ENCODE measurements at places on chromosomes 3 and 15.
A peak's percentile ranks its signal among the peaks of the same experiment; 100 is the strongest.

GRCh38 chr3:133276594-133276993 is 123.3 kb upstream of the BFSP2 start:
- DNase-seq, result no peak

DNA sequence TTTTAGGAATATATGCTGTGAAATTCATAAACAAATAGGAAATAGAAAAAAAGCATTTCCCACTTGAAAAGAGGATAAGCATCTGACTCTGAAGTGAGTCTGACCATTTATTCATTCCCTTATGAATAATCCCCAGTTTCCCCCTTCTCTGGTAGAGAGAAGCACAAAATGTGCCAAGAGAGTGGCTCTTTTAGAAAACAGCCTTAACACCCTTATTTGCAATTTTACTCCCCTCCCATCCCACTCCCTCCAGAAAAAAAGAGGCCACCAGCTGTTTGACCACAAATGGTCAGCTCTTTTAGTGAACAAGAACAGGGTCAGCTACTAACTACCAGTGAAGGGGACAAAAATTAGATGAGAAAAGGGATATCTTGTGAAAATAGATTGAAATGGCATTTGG is 184.5 kb upstream of the ADAMTS9 start:
- no peak for DNase-seq

- no peak for DNase-seq
These were observed 24.7 kb downstream of the C3orf20 start for GRCh38 chr3:14699643-14700042.

GRCh38 chr15:88220443-88221335 is 35.9 kb downstream of the NTRK3 start:
- no peak for DNase-seq

DNA sequence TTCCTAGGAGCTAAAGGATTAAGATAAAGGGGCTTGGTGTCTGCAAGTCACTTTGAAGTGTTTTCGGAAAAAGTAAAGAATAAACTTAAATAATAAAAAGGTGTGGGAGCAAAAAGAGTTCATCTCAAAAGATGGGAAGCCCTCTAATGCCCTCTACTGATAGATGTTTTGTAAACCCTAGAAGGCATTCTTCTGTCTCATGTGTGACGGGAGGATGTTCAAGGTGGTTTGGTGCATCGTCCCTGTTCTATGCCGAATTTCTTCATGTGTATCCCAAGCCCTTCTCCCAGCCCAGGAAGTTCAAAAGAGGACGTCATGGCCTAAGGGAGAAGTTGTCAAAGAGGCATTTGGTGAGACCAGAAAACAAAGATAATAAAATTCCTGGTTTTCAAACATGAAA is 37.2 kb downstream of the CCK start:
- DNase-seq, result no peak

- no peak for DNase-seq
These were observed 20.1 kb downstream of the EID1 start for GRCh38 chr15:48898032-48898431.

GRCh38 chr15:62068071-62068809 is 1.5 kb downstream of the C2CD4A start:
- DNase-seq, result peak; percentile 22

DNA sequence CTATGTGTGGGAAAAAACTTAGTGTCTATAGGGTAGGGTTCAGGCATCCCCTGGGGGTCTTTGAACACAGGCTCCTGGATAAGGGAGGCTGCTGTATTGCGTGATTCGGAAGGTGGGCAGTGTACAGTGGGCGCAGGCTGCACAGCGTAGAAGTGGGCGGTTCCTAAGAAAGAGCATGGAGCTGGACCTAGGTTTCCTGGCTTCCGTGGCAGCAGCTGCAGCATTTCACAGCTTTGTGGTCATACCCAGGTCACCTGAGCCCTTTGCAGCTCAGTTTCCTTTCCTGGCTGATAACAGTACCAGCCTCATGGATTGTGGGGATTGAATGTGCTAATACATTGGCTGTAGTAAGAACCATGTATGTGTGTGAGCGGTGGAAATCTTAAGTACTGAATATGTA is 22.2 kb downstream of the CFAP100 start:
- DNase-seq, result no peak

DNA sequence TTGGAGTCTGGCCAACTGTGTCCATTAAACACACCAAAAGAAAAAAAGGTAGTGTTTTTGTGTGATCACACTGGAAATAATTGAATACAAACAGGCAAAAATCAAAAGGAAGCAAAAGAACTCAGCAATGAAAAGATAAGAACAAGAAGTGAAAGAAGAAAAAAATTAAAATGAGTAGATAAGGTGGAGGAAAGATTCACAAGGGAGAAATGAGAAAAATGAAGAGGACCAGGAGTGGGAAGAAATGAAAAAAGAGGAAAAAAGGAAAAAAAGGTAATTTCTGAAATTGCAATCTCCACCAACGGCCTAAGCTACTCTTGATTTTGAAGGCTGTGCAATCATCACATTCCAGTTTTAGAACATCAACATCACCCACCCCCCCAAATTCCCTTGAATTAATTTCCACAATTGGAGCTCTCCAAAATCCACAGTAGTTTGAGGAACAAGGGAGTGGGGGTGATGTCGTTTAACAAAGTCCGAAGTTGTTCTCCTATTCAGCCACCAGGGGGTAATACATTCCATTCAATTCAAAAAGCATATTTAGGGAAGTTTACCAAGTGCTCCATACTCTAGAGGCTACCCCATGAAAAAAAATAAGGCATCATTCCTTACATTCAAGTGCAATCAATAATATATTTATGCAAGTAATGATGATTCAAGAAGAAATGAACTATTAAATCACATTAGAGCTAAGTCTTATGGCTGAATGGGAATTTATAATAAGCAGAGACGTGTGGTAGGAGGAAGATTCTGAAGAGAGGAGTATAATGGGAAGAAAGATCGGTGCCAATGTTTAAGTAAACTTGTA is 37.4 kb downstream of the ZNF860 start:
- peak; percentile 30 for DNase-seq

- no peak for DNase-seq
These were observed 767.0 kb downstream of the TUSC7 start for GRCh38 chr3:117476572-117476971.

DNA sequence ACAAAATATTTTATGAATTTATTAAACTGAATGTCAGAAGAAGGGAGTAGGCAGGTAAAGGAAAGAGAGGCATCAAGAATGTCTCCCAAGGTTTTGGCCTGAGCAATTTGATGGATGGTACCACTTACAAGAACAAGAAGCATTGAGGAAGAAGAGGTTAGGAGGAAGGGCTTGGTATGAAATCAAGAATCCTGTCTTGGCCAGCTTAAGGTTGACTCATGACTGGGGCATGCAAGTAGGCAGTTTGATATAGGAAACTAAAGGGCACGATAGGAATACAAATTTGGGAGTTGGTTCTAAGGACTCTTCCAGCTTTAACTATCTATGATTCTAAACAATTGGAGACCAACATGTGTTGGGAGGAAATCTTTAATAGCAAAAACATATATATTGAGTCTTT is 79.1 kb downstream of the NTRK3 start:
- no peak for DNase-seq

- DNase-seq, result no peak
These were observed 51.4 kb upstream of the IQSEC1 start for GRCh38 chr3:13124631-13125030.

DNA sequence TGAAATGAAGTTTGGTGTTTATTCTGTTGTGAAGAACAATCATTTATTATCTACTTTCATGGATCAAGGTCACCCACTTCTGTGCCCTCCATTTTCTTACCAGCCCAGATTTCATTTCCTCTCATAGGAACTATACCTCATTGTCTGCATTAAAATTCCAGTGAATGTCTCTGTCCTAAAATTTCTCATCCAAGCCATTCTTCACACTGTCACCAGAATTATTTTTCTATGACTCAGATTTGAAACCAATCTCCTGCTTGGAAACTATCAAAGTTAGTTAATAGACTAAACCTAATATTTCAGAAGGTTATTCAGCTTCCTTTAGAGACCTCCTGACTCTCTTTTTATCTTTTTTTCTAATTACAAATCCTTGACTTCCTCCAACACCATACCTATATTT is 364.1 kb upstream of the CBLB start:
- DNase-seq, result no peak

DNA sequence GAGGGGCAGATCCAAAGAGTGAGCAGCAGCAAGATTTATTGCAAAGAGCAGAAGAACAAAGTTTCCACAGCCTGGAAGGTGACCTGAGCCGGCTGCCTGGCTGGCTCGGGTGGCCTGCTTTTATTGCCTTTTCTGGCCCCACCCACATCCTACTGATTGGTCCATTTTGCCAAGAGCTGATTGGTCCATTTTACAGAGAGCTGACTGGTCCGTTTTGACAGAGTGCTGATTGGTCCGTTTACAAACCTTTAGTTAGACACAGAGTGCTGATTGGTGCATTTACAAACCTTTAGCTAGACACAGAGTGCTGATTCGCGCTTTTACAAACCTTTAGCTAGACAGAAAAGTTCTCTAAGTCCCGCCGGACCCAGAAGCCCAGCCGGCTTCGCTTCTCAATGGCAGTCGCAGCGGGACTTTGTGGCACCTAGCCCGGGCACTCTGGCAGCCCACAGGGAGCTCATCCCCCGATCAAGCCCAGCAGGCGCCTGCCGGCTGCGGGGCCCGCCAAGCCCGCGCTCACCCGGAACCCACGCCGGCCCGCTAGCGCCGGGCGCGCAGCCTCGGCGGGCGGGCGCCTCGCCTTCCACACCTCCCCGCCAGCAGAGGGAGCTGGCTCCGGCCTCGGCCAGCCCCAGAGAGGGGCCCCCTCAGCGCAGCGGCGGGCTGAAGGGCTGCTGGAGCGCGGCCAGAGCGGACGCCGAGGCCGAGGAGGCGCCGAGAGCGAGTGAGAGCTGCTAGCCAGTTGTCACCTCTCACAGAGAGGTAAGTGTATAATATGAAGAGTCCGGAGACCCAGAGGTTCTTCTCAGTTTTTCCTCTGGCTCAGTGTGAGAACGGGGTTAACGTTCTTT is 339.2 kb downstream of the CHL1 start:
- no peak for DNase-seq

DNA sequence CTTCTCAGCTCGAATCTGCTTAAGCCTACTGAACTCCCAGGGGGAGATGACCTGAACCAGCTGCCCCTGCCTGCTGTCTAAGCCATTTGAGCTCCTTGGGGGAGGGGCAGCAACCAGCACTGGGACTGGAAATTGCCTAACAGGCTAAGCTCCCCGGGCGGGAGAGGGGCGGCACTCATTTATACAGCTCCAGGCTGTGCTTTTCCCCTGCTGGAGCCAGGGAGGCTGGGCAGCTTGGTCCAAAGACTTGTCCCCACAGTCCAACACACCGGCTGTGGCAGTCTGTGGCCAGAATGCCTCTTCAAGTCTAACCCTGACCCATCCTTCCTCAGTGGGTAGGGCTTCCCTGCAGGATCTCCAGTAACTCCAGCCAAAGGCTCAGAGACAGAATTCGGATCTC is 1241.5 kb downstream of the ROBO2 start:
- DNase-seq, result no peak

DNA sequence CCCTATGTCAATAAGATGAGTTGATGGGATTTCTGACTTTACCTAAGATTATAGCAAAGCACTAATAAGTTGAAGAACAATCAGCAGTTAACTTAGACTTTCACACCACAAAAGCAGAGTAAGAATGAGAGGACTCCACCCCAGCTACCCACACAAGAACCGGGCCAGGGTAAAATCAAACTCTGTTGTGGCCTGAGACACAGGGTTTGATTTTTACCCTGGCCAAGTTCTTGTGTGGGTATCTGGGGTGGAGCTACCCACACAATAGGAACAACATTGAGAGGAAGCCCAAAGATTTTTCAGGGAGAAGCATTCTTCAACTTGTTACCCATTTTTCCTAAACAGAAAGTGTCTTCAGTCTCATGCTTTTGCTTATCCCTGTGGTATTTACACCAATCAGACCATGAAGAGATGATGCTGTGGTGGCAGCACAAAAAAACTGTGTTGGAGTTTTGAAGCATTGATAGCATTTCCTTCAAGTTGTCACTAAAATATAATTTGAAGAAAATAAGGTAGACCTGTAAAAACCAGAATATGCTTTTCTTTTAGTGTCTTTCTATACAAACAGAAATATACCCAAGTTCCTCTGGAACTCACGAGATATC is 25.6 kb downstream of the CPOX start:
- no peak for DNase-seq

DNA sequence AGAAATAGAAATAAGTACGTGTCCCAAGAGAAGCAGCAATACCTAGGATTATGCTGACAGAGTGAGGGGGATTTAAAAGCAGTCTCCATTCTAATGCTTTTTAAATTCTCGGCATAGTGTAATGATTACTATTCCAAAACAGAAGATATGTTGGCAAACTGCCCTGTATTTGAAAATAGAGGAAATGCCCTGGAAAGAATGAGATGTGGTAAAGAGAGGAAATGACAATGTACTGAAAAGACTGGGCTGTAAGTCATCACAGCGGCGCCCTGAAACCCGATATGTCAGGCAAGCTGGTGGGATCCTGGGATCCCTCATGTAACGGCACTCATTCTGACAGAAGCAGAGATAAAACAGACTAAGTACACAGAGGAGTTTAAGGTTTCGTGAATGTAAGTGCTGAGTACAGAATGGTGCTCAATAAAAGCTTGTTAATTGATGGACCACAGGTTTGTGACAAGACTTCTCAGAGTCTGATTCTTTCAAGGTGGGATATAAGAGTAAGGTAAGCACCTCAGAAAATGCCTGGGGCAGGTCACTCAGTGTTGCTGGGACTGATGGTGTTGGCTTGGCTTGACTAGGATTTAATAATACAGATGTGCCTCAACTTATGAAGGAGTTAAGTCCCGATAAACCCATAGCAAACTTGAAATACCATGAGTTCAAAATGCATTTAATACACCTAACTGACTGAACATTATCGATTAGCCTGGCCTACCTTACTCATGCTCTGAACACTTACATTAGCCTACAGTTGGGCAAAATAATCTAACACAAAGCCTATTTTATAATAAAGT is 91.4 kb downstream of the NFKBIZ start:
- DNase-seq, result no peak

- DNase-seq, result no peak
These were observed 19.6 kb downstream of the NSUN3 start for GRCh38 chr3:94082391-94082937.

DNA sequence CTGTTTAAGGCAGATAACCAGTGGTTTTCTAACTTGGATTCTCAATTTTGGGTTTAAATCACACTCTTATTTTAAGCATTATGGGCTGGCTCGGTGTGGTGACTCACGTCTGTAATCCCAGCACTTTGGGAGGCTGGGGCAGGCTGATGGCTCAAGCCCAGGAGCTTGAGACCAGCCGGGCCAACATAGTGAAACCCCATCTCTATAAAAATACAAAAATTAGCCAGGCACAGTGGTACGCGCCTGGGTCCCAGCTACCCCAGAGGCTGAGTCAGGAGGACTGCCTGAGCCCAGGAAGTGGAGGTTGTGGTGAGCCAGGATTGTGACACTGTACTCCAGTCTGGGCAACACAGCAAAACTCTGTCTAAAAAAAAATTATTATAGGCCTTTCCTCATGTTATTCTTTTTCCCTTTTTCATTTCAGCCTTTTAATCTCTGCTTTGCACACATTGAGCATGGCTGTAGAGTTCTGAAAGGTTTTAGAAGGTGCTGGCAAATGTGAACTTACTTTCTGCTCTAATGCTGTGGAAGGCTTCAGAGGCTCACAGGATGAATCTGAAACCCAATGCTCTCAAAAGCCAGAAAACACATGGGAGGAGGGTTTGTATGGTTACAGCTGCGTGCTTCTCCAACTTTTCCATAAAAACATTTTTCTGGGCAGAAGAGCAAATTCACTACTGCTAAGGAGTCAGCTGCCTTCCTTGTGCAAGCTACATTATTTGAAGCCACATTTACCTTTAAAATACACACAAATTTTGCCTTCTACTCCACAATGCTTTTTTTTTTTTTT is 32.5 kb downstream of the CHAC1 start:
- DNase-seq, result no peak
